Left renal cortex interstitium (tissue), 4 donors: ENCODE measurements at places on chromosomes 7 and 10.
A peak's percentile ranks its signal among the peaks of the same experiment; 100 is the strongest.

DNA sequence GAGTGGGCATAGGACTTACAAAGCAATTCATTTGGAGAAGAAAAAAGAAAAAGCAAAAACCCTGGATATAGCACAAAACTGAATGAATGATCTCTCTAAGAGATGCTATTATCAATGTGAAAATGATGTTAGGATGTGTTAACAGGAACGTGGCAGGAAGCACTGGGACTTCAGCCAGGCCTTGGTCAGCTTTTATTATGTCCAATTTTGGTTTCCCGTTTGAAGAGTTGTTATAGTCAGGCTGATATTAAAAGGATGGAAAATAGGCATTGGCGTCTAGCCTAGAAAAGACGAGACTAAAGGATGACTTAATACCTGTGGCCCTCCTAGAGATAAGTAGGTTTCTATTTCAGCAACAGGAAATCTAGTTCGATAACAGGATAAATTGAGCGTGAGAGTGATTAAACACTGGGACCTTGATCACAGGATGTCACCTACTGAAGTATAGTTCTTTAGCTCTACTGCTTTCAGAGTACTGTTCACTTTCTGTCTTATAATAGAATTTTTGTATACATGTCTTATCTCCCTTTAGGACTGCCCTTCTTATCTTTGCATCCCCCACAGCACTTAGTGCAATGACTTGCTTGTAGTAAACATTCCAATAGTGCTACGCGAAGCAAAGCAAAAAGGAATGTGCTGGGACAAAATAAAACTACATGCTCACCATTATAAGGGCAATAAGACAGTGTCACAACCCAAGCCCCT, 99.8 kb upstream of the AGBL3 start:
- DNase-seq: no peak

DNA sequence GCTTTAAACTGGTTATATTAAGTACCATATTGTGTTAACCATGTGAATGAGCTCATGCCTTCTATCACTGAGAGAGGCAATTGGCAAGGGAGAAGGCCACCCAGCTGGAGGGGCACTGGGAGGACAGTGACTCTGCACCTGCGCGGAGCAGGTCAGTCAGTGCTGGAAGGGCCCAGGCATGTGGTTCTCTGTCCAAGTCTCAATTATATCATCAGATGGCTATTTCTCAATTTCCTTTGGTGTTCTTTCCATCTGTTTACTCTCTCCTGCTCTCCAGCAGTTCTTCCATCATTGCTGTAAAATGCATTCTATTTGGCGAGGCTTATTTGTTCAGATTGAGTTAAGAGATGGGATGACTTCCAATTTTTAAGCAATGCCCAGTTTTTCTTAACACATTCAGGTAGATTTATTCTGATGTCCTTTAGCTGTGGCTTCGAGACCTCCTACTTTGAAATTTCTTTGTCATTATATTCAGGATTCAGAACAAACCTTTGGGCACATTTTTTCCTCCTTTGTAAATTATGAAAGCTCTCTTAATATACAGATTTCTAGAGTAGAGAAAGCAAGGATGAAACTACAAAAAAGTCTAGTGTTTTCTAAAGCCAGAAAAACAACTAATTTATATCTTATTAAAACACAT, 159.3 kb downstream of the BMPER start:
- no peak for DNase-seq

- DNase-seq: no peak
Measured at GRCh38 chr10:46523962-46524471, 32.4 kb downstream of the GPRIN2 start.

GRCh38 chr7:711093-711921, 15.2 kb upstream of the DNAAF5 start:
- no peak for DNase-seq

GRCh38 chr10:21920633-21921032, 82.9 kb downstream of the DNAJC1 start:
- DNase-seq: no peak

GRCh38 chr7:16433568-16434122, 12.3 kb upstream of the CRPPA start:
- DNase-seq: no peak

DNA sequence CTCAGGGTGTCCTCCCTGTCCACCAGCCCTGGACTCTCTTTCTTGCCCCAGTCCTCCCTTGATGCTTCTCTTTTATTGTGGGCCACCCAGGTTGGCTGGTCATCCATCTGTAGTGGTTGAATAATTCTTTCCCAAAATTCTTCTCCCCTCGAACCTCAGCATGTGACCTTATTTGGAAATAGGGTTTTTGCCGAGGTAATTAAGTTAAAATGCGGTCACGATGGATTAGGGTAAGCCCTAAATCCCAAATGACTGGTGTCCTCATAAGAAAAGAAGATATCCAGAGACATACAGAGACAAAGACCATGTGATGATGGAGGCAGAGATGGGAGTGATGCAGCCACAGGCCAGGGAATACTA, 74.3 kb downstream of the GFRA1 start:
- no peak for DNase-seq

- no peak for DNase-seq
Measured at GRCh38 chr10:51640120-51640819, 59.1 kb downstream of the CSTF2T start.

DNA sequence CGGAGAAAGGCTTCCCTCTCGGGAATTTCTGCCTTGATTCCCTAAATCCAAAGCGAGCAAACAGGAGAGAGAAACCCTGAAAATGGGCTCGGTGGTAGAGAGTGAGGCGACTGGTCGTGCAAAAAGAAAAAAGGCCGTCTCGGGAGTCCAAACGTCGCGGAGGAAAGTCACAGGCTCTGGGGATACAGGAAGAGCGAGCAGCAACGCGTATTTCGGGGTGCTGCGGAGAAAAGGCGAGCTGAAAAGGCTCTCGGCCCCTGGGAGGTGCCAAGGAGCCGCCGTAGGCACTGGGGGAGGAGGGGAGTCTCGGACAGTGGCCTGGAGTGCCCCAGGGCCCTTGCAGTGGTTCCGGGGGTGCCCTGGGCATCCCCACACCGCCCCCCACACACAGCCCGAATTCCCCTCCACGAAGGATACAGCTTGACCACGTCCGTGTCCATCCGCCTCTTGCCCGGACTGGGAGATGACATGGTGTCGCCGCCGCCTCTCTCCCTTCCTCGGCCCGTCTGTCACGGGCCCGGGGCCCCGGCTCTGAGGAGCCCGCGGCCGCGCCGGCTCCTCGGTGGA, 591 bp downstream of the UBE2H start:
- DNase-seq: peak; percentile 28

GRCh38 chr7:94615666-94616065, 40.3 kb downstream of the SGCE start:
- no peak for DNase-seq

DNA sequence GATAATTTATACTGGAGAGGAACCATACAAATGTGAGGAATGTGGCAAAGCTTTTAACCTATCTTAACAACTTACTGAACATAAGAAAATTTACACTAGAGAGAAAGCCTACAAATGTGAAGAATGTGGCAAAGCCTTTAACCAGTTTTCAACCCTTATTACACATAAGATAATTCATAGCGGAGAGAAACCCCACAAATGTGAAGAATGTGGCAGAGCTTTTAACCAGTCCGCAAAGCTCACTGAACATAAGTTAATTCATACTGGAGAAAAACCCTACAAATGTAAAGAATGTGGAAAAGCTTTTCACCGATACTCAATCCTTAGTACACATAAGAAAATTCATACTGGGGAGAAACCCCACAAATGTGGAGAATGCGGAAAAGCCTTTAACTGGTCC, 37.9 kb downstream of the ZNF138 start:
- no peak for DNase-seq

GRCh38 chr7:46288861-46289260, 367.8 kb upstream of the IGFBP3 start:
- no peak for DNase-seq

DNA sequence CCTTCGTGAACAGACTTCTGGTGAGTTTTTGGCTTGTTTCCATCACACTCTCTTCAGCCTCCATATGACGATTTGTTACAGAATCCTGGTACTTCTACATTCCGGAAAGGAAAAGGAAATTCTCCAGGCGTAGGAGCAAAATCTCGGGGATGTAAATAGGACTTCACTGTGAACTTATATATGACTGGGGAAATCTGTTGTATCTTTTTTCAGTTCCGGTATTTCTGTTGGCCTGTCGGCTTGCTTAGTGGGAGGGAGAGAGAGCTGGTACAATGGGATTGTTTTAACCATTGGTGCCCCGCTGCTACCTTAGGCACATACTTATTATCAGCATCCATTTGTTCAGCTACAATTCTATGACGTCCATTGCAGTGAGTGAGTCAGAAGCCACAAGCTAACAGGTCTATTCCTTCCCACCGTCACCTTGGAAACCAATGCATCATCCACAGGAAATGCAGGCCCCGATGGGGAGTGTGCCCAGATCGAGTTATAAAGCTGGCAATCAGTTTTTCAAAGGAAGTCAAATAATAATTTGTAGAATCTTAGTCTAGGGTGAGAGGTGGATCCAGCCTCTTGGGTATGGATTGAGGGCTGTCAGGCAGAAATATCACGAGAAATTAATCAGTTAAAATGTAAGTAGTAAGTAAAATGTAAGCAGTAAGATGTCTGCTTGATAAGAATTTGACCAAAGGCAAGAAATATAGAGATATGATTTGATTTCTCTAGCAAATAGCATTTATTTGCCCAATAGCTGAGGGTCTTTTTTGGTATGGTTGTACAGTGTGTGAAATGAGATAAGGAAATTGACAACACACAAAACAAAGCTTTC, 92.0 kb upstream of the MKLN1 start:
- no peak for DNase-seq

DNA sequence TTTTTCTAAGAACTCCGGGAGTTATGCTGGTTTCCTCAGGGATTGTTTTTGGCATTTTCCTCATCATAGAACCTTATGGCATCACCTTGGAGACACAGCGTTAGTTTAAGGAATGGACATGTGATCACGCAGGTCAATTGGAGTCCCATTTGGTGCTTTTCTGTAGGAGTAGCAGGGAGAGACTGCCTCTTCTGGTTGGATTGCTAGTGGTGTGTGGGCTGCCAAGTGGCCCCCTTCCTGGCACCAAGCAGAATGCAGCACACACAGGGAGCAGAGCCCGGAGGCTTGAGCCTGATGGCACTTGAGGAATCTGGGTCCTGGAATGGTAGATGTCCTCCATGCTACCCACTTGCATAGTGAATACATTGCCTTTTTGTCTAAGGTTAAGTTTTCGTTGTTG, 57.9 kb downstream of the SDK1 start:
- no peak for DNase-seq

GRCh38 chr7:126972571-126972970, 280.2 kb downstream of the GRM8 start:
- no peak for DNase-seq

DNA sequence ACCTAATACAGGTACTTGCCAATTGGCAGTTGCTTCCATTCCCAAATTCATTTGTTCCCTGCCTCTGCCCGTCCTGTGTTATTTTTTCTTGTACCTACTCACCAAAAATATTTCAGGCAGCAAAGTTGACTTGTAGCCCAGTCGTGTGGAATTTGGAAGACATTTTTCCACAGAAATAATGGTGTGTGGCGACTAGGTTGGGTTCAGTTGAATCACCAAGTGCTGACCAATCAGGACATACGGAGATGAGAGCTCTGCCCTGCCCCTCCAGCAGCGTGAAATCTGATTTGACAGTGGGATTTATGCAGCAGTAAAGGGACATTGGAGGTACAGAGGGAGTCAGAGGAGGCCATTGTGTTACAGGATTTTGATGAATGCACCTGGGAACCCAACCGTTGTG, 216.9 kb downstream of the CCDC3 start:
- DNase-seq: no peak

GRCh38 chr10:1687623-1688150, 49.6 kb downstream of the ADARB2 start:
- no peak for DNase-seq

GRCh38 chr7:137443616-137444015, 100.1 kb upstream of the PTN start:
- no peak for DNase-seq

- DNase-seq: no peak
Measured at GRCh38 chr7:12647364-12648219, 39.8 kb upstream of the ARL4A start.

DNA sequence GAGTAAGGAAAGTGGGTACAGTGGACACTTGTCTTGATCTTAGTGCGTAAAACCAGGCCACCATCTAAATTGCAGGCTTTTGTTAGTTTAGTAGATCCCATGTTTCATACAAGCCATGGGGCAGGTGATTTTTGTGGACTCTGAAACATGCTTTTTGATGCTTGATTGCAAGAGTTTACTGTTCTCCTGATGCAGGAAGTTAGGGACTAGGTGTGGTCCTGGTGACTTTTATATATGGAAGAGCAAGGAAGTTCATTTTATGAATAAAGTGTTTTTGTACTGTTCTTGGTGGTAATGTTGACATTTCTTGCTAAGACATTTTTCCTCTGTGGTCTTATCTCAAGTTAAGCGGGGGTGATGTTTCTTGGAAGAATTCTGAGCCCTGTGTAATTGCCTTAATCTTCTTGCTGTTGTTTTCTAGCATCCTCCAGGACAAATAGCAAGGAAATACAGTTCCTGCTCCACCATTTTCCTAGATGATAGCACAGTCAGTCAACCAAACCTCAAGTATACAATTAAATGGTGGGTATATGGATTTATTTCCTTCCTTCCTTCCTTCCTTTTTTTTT, 89.0 kb upstream of the GJD4 start:
- no peak for DNase-seq

DNA sequence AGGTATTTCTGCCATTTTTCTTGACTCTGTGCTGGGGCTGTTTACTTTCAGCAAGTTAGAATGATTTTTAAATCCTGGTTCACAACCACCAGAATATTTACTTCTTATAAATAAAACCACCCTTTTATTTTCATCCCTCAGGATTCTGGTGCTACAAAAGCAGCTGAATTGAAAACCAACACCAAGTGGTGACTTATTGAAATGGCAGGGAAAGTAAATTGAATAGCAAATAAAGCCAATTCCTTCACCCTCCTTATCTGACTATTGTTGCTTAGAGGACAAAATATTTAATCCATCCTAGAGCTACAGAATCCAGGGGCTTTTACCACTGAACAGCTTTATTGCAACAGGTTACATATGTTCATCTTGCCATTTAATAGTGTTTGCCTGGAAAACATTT, 828.6 kb upstream of the GHITM start:
- no peak for DNase-seq

GRCh38 chr7:131354390-131354789, 26.7 kb downstream of the MKLN1 start:
- DNase-seq: no peak

DNA sequence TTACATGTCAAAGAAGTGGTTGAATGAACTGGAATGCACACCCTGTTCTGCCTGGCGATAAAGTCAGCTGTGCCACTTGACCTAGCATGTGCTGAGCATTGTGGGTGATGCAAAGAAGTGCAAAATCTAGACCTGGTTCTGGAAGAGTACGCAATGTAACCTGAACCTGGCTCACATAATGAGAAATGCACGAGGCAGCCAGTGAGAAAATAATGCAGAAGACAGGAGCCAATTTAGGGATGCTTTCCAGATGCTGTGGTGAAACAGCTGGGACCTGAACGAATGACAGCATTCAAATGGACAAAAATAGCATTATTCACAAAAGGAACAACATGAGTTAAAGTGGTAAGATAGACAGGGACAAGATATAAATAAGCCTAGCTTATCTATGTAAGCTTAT, 402.6 kb downstream of the SORCS1 start:
- DNase-seq: no peak

GRCh38 chr10:51046654-51047053, 27.6 kb upstream of the PRKG1 start:
- DNase-seq: no peak
